Kidney capillary endothelial cell (primary cell): ENCODE measurements at places on chromosomes 5 and 9.

DNA sequence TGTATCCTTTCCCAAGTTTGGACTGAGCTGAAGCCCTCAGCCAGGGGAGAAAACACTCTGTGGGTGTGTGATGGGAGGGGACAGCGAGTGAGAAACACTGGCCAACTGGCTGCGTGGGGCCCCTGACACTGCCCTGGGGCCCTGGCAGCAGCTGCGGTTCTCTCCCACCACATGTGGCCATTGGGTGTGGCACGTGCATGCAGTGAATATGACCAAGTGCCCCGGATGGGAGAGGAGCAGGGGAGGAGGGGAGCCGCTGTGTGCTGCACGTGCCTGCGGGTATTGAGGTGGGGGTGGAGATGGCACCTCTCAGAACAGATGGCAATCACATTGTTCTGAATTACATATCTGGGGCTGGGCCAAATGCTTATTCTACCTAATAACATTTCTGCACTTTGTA, 242.4 kb upstream of the PCSK5 start:
- DNase-seq = no peak

GRCh38 chr9:131469951-131470350, 32.8 kb upstream of the POMT1 start:
- no peak for DNase-seq

DNA sequence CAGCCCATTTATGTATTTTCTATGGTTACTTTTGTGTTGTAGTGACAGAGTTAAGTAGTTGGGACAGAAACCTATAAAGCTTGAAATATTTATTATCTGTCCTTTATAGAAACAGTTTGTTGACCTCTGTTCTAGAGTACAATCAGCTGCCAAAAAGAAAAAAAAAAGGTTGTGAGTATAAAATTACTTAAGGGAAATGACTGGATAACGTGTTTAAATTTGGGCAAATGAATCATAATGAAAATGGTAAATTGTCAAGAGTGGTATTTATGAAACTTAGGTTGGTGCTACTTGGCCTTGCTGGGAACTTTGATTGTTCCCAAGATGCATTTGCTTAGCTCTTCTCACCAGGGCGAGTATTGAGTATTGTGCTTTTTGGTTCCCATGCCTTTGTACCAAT, 70.2 kb upstream of the IL6ST start:
- DNase-seq = no peak

- DNase-seq = no peak
Observed at GRCh38 chr9:14314424-14314928, 535 bp upstream of the NFIB start.

- DNase-seq = no peak
Observed at GRCh38 chr5:148807851-148808250, 18.6 kb upstream of the ADRB2 start.

DNA sequence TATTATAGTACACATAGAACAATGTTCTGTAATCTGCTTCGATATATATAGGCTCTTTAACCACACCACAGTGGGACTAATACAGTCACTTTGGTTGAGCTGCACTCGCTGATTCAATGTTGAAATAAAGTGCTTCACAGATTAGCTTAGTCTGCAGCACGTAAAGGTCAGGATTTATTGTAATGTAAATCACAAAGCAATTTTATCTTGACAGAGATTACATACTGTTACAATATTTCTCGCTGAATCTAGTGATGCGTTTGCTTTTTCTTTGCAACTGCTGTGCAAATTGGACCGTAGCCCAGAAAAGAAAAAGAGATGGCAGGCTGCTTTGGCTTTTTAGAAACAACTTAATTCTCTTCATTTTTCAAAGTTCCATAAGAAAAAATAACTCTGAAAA, 52.9 kb downstream of the CETN3 start:
- no peak for DNase-seq

- no peak for DNase-seq
Observed at GRCh38 chr9:110874963-110875674, 163.2 kb downstream of the LPAR1 start.

GRCh38 chr5:37615184-37615583, 224.7 kb downstream of the GDNF start:
- peak; percentile 55 for DNase-seq

DNA sequence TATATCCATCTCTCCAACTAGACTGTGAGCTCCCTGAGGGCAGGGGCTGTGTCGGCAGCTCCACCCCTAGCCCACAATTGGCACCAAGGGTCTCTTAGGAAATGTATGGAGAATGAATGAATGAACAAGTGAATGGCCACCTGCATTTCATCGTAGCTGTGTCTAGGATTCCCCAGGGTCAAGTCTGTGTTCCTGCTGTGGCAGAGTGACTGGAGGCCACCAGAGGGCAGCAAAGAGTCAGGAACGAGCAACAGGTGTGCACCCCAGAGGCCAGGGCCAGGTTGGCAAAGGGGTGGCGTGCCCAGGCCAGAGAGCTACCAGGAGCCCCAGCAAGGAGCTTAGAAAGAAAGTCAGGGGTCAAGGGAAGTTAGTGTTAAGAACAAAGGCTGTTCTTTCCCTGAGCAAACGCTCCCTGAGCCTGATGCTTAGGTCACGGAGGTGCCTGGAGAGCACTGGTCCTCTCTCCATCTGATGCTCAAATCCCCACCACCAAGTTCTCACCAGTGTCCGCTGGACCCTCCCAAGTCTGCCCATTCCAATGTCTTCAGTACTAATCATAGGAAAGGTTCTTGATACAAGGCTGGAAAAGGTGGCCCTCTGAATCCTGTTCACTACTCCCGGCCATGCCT, 160.7 kb downstream of the PAX5 start:
- peak; percentile 33 for DNase-seq

GRCh38 chr5:129770024-129770820, 22.3 kb downstream of the MINAR2 start:
- no peak for DNase-seq

- no peak for DNase-seq
Observed at GRCh38 chr9:135605238-135605781, 34.0 kb downstream of the GLT6D1 start.

DNA sequence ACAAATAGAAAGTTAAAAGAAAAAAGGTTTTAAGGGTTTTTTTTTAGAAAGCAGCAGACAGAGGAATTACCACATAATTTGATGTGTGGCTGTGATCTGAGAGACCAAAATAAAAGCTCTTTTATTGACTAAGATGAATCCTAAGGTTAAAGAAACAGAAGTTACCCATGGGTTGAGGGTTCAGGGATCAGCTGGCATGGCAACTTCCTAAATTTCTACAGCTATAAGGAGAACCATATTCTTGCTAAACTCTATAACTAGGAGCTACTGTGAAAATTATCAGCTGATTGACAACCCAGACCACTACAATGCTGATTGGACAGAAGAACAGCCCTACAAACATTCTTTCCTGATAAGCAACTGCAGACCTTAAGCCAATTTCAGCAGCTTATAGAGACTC, 40.2 kb downstream of the TMEM215 start:
- DNase-seq = no peak

DNA sequence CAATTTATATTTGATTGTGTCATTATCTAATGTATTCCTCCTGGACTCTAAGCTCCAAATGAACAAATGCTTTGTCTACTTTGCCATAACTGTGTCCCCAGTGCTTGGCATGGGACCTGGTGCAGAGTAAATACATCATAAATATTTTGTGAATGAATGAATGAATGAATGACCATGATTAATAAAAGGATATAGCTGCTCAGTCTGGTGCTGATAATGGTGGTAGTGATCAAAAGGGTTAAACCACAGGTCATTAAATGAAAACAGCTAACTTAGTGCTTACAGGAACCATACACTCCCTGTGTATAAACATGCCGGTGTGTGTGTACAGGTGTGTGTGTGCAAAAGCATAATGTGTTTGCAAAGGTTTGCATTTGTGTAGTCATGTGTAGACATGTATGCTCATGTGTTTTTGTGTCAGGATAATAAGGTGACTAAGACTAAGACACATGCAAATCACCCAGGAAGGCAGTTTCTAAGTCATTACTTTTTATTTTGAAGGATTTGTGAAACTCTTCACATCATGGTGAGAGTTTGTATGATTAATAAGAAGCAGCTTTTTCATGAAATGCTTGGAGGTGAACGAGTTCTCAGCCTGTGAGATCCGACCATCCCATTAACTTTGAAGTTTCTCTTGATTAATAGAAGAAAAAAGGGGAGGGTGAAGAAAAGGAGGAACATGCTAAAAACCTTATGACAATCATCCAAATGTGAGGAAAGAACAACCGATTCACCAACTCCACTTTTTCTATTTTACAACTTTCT, 24.6 kb downstream of the SPARC start:
- no peak for DNase-seq

- DNase-seq = peak; percentile 60
Observed at GRCh38 chr5:64074533-64074932, 91.1 kb upstream of the RNF180 start.

DNA sequence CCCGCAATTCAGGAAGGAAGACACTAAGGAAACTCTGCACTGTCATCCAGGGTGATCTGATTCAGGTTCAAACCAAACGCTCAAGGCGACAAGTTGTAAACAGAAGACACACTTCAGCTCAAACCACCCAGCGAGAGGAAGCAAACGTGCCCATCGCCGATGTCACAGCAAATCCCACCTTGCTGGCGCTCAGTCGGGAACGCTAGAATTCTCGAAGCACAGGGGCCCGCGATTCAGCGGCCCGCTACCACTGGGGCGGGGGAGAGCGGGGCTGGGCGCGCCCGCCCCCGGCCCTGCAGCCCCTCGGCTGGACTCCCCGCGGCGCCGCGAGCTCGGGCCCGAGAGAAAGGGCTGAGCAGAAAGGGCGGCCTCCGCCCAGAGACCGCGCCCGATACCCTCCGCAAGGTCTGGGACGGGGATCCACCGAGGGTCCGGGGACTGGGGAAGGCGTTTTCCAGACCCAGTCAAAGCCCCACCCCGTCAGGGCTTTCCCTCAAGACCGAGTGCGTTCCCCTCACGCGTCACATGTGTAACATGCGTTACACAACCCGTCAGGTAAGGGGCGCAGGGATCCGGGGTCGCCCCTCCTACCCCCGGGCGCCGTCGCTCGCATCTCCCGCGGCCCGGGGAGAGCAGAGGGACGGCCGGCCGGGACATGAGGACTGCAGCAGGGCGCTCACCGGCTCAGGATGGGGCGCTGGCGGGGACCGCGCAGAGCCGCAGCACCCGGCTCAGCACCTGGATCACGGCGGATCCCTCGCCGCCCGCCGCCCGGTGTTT, 469 bp downstream of the AGTPBP1 start:
- DNase-seq = peak; percentile 32

DNA sequence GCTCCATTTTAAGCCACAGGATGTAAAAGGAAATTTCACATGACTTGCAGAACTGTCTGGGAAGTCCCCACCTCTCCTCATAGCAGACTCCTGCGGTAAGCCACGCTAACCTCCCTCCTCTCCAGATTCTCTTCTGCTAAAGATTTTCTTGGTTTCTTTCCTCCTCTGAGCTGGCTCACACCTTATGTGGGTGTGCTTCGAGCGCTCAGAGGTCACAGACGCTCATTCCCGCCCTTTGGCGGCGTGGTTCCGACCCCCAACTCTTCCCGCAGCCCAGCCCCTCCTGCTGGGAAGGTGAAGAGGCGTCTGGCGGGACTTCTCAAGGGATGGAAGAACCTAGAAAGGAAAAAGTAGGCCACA, 32.9 kb upstream of the CDK20 start:
- no peak for DNase-seq

GRCh38 chr9:90950600-90950999, 149.0 kb downstream of the SYK start:
- DNase-seq = no peak

DNA sequence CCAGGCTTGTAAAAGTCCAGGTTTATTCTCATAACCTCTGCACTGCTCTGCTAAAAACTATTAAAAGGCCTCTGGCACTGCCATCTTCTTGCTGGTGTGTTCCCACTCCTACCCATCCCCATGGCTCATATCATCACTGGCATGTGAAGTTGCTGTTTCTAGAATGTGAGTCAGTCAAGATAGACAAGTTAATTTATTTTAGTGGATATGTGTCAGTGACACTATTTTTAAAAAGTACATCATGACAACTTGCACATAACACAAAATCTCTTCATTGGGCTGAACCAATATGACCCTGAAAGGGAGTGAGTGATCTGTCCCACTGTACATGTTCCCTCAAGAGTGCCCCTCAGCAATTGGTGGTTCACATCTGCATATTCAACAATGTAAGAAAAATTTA, 299.7 kb downstream of the NFIB start:
- no peak for DNase-seq

DNA sequence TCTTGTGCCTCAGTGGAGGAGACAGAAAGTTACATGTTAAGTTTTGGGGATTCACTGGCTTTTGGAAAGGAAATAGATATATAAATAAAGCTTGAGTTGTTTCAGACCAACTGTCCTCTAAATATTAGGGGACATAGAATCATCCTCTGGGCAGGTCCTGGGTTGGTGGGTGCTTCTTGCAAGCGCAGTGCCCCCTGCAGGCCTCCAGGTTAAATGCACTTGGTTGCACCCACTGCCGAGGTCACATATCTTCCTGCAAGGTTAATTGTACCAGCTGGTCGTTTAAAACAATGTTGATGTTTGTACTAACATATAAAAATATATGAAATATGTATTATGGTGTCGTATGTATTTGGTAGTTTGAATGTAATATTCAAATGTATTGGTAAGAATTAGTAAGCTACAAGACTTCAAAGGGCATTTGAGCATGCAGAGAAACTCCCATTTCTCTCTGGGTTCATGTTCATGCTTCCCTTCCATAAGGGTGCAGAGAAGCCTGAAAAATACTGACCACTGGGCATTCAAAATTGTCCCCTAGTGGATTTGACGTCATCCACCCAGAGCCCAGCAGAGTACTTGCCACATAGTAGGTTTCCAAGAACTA, 87.0 kb downstream of the ZNF618 start:
- peak; percentile 58 for DNase-seq

DNA sequence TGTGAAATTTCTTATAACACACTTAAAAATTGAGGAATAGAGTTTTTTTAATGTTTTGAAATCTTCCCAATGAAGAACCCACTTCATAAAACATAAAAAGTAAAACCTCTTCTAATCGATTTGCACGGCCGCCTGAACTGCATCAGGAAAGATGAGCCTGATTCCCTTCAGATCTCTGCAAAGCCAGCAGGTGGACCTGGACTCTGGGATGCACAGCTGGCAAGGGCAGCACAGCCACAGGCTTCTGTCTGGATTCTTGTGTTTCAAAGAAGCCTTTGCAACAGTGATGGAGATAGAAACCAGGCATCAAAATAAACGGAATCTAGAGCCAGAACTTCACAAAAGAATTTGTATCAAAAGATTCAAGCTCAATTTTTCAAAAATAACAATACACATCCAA, 36.0 kb upstream of the SPATA31C2 start:
- DNase-seq = no peak

- no peak for DNase-seq
Observed at GRCh38 chr5:180468732-180469585, 25.2 kb upstream of the CNOT6 start.

DNA sequence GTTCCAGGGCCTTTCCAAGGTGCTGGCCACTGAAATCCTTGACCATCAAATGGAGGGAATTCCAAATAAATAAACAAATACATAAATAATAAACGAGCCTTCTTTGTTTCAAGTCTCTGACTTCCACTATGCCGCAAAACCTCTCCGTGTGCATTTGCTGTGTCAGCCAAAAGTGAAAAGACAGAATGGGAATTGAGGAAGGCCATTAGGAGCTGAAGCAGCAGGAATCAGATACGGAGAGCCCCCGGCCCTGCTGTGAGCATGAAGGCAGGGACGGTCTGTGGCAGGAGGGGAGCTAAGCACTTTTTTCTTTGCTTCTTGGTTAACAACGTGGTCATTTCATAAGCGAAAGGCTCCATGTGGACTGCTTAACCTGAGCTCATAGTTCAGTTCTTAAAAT, 26.1 kb downstream of the PLPPR1 start:
- no peak for DNase-seq
